ENCODE measurements at places on chromosomes 1 and 21.

DNA sequence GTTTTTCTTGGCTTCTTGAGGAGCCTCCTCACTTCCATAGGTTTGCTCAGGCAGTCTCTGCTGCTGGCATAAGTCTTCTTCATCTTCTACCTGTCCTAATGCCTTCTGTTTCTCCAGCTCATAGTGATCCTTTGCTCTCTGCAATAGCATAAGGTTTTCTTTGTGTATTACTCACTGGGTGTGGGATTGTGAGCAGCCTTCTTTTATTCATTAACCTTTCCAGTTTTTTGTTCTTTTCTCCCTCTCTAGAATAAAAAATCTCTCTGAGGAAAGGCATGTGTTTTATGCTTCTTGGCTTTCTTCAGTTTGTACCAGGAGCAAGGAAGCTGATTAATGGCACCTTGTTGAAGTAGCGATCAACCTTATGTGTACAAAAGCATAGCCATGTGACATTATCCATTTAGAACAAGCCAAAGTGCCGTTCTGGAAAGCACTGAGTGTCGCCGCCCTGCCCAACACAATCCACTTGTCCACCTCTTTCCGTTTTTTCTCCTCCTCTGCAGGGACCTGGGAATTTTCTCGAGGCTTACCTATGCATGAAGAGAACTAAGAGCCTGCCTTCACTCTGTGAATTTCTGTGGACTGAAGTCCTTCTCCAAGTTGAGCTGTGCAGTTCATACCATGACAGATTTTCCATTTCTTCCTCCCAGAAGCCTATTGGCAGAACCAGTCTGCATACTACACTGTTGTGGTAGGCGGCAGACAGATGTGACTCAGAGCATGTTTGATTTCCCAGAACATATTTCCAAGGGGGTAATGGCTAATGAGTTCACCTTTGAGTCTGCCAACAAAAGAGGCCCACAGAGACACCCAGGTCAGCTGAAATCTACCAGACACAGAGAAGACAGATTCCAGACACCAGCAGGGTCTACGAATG is 39.0 kb downstream of the DPT start:
- no peak for DNase-seq

GRCh38 chr1:245096311-245097066 is 58.3 kb upstream of the KIF26B start:
- DNase-seq, result no peak

GRCh38 chr1:41236781-41237180 is 5.3 kb downstream of the SCMH1 start:
- DNase-seq, result no peak

DNA sequence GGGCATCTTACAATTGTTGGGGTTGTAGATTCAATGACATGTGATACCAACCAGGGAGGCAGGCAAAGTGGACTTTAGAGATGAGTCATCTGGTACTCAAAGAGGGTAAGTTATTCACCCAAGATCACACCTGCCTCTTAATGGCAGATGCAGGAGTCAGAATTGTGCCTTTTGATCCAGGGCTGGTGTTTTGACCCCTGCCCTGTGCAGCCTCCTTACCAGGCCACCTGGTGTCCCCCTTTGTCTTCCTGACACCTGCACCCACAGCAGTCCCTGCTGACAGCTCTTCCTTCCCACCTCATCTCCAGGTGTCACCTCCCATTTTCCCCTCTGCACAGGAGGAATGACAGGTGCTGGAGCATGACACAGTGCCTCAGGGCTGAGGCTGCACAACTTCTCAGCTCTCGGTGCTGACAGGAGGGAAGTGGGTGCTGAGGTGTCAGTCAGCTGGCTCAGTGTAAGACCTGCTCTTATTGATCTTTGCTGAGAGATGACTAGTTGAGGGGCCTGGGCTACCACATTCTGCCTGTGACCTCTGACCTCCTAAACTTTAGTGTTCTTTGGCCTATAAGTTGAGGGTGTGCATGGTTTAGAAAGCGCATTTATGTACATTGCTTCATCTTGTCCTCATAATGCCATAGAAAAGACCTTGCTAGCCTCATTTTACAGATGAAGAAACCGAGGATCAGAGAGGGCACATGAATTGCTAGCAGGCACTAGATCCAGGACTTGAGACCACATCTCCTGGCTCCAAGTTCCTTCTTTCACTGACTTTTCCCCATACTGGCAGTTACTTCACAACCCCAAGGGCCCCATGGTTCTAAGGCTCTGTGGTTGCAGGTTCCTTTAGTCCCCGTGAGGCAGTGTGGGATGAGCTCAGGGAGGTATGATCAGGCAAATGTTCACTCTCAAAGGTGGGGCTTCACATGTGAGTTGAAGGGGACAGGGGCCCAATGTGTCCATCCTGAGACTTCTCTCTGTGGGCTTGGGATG is 31.3 kb downstream of the CACNA1E start:
- DNase-seq, result no peak

GRCh38 chr1:113388017-113388620 is 2.2 kb upstream of the MAGI3 start:
- no peak for DNase-seq

- DNase-seq, result no peak
These were observed 365.2 kb downstream of the USP25 start for GRCh38 chr21:16095005-16095404.

DNA sequence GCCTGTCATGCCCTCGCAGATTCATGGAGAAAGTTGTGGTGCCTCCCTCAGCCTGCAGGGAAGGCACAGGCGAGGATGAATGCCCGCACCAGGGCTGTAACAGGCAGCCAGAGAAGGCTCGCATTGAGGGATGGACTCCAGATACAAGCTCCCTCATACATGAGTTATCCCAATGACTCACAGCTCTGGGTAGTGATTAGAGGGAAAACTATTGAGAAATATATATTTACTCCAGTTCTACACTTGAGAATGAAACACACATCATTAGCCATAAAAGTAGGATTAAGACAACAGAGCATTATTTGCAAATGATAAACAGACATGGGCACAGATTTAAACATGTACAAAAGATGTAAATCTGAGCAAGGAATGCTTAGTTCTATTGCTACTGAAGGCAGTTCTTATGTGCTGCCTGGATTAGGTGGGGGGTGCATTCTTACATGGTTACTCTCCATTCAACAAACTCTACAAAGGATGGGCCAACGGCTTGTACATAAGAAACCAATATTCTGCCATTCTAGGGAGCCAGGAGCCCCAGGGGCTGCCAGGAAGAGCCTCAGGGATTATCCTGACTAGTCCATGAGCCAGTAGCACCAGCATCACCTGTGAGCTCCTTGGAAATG is 97.9 kb downstream of the CSMD2 start:
- DNase-seq, result no peak

Data from right lobe of liver (tissue), 6 donors.